ENCODE measurements at places on chromosomes 5 and 9.

GRCh38 chr5:27845248-27845647, 806.9 kb upstream of the CDH9 start:
- no peak for DNase-seq

DNA sequence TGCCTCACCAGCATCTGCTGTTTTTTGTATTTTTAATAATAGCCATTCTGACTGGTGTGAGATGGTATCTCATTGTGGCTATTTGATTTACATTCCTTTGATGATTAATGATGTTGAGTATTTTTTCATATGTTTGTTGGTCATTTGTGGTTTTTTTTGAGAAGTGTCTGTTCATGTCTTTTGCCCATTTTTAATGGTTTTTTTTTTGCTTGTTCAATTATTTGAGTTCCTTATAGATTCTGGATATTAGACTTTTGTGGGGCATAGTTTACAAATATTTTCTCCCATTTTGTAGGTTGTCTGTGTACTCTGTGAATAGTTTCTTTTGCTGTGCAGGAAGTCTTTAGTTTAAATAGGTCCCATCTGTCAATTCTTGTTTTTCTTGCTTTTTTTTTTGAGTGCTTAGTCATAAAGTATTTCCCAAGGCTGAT, 148.1 kb downstream of the NPR3 start:
- no peak for DNase-seq

DNA sequence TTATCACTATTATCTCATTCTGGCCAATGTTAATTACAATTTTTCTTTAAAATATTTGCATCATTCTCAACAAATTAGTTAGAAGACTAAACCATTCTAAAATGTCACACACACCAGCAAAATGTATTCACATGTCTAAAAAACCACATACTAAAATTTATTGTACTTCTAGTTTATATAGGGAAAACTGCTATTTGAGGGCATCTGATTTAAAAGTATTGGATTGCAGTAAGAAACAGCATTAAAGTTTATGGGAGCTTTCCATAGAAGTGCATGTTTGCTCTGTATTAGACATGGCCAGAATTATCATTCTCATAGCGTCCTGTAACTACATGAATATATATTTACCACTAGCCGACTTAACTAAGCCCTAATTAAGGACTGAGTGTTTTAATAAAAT, 150.3 kb downstream of the PBX3 start:
- no peak for DNase-seq

GRCh38 chr9:4921449-4921848, 63.6 kb upstream of the JAK2 start:
- no peak for DNase-seq

DNA sequence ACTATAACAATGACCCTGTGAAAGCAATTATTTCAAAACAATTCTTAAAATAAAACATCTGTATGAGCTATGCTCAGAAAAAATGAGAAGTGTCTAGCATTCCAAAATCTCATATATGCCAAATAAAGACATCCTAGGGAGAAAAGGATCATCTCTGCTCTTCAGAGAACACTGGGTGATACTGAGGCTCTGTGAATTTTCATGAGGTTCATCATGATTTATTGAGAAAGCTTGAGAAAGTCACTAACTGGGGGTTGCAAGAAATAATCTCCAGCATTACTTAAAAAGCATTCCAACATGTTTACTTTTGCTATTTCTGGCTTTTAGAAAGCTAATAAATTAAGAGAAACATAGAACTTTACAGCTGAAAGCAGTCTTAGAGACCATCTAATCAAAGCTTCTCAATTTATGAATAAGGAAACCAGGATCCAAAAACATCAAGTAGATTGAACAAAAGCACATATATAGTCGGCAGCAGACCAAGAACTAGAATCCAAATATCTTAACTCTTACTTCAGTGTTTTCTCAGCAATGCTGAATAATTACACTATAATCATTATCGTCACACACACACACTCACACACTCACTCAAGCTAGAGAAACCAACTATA, 372.8 kb downstream of the NR2F1-AS1 start:
- no peak for DNase-seq

GRCh38 chr9:77719321-77719720, 71.2 kb upstream of the GNA14 start:
- no peak for DNase-seq

- peak; percentile 95 for DNase-seq
Observed at GRCh38 chr5:76582230-76583162, 40.7 kb downstream of the F2RL2 start.

DNA sequence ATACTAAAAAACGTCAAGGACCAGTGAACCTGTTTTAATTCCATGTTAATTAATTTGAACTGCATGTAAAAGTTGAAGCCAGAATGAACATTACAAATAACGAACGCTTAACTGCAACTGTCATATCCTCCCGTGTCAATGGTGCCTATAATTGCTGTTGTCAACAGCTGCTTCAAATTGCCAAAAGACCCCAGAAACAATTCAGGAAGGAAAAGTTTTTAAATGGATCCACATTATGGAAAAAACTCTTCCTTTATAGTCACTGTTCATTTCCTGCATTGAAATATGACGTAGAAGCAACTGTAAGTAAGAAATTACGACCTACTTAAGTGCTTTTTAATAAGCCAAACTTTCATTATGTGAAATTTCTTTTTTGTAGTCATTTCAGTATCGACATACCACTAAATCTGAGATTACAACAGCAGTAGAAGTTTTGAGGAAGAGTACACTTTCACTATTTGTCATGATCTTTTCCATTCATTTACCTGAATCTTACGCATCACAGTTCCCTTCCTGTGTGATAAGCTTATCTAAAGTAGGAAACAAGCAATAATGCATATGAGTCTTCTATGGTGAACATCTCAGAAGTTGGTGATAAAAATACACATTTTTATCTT, 37.8 kb downstream of the MEF2C start:
- peak; percentile 46 for DNase-seq

All from suppressor macrophage treated with lipopolysaccharide for 4 hours (primary cell).